ENCODE measurements at places on chromosomes 2 and 18. TPM values are rescaled to one million over a fixed set of nuclear protein-coding genes. Genes with fewer than 3 reads are reported as not detected.

GRCh38 chr2:1301056-1301455, 112.2 kb upstream of the TPO start:
- DNase-seq = no peak

Gene KCNS3
- total RNA-seq = not detected

GRCh38 chr18:66599190-66599589, 4.7 kb downstream of the CDH19 start:
- no peak for DNase-seq

DNA sequence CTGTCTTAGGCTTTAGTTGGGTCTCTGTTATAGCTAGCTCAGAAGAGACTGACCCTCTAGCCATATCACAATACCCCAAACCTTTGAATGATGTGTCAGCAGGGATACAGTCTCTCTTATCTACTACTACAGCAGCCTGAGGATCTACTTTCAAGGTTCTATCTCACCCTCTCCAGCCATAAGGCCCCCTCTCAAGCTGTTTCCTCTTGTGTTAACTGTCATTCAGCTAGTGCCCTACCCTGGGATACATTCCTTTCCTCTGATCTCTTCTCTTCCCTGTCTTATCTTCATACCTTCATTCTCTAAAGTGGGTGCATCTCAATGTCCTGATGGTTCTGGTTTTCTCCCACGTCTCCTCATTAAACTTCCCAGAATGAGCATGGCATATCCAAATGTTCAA, 434.7 kb downstream of the NRXN1 start:
- DNase-seq = no peak

DNA sequence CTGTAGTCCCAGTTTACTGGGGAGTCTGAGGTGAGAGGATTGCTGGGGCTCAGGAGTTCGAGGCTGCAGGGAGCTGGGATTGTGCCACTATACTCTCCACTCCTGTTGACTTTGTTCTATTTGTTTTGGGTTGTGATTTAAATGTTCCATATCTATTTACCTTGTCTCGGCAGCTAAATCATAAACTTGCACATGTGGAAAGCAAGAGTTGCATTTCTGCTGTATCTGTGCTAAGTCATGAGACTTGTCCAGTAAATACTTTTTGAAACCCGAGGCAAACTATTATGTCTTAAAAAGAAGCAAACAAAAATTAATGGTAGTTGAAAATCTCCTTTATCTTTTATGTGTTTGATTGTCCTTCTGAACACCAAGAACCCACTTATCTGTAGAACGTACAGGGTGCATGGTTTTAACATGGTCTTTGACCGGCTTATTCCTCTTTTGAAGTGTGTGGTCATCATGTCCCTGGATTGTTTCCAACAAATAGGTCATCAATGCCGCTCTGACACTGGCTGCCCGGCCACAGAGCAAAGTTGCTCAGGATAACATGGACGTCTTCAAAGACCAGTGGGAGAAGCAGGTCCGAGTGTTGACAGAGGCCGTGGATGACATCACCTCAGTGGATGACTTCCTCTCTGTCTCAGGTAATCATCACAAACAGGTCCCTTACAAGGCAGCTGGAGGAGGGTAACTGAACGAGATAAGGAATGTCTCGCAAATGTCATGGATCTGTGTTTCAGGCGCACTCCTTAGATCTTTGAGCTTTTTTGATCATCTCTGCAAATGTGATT, 241.1 kb upstream of the LRRTM1 start:
- no peak for DNase-seq
